ENCODE measurements at places on chromosomes 1 and 21. TPM values are rescaled to one million over a fixed set of nuclear protein-coding genes. Genes with fewer than 3 reads are reported as not detected.

DNA sequence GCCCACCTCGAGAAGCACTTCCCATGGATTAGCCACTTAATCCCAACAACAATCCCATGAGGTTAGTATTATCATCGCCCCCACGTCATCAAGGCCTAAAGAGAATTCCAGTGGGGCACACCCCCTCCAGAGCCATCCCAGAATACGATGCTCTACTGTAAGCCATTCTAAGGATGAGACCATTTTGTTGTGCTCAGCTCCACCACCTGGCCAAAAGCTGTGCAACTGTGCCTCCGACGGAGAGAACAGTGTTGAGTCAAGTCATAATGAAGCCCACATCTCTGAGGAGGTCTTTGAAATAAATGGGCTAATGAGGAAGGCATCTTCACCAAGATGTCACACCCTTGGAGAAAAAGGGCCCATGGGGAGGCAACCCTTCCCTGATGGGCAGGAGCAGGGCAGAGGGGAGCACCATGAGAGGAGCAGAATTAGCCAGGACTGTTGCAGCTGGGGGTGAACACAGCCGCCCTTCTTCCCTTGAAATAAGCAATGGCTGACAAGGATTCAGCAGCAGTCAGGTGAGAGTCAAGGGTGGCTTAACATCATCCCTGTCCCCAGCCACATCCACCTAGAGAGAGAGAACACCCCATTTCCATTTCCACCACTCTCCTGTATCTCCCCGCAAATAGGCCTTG, 14.6 kb downstream of the SYF2 start:
- DNase-seq, result no peak

DNA sequence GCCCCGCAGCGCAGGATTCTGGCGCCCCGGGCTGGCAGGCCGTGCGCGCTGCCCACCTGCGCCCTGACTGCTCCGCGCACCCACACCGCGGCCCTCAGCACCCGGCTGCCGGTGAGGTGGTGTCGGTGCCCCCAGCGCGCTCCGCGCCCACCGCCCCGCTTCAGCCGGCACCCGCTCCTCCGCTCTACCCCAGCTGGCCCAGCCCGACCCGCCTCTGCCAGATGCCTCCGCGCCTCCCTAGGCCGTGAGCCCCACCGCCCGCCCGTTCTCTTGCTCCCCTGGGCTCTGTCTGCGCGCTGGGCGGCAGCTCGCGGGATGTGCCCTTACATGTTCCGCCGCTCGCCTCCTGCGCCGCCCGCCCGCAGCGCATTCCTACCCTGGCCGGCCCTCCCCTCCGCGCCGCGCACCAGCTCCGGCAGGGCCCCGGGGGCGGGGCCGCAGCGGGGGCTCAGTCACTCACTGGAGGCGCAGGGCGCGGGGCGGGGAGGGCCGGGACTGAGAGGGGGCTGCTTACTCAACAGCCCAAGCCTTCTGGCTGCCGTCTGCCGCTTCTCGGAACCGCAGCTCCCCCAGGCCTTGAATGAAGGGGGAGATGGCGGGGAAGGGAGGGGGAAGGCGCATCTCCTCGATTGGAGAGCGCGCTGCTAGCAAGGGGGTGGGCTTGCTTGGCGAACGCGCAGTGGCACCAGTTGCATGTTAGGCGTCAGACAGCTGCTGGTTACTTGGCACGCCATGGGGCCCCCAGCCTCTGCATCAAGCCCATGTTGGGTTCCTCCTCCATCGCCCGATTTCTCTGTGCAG, at the start of gene PHLDA3:
Gene PHLDA3 (minus strand): TSS at position 345 of the 801 bp plus-strand sequence. CDS start 402 bp downstream, outside the sequence.
- peak; percentile 96 for DNase-seq

Gene PMVK
- total RNA-seq, result 23.4 TPM

Gene ELAPOR1
- total RNA-seq, result 0.83 TPM

- DNase-seq, result no peak
These were observed 38.2 kb downstream of the CITED4 start for GRCh38 chr1:40823983-40824382.

Gene NRIP1
- 31.2 TPM for total RNA-seq

- DNase-seq, result no peak
These were observed 10.4 kb upstream of the SNAPIN start for GRCh38 chr1:153648000-153648643.

Gene CDCP2
- 0.33 TPM for total RNA-seq

DNA sequence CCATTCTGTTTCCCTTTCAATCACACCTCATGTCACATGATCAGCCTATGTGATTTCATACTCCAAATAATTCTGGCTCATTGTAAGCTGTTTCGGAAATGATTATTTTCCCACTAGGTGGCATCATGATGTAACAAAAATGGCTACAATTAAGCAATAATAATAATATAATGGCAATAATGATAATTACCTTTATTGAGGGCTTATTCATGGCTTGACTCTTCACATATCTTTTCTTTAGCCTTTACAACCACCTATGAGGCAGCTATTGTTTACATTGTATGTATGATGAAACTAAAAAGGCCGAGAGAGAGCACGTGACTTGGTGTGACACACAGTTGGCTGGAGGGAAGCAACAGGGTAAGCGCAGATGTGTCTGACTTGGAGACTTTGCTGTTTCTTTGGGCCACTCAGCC, 12.5 kb upstream of the KPRP start:
- DNase-seq, result no peak

- no peak for DNase-seq
These were observed 65.8 kb upstream of the IGSF21 start for GRCh38 chr1:18041685-18042355.

GRCh38 chr1:65207317-65207716, 59.3 kb downstream of the AK4 start:
- no peak for DNase-seq

DNA sequence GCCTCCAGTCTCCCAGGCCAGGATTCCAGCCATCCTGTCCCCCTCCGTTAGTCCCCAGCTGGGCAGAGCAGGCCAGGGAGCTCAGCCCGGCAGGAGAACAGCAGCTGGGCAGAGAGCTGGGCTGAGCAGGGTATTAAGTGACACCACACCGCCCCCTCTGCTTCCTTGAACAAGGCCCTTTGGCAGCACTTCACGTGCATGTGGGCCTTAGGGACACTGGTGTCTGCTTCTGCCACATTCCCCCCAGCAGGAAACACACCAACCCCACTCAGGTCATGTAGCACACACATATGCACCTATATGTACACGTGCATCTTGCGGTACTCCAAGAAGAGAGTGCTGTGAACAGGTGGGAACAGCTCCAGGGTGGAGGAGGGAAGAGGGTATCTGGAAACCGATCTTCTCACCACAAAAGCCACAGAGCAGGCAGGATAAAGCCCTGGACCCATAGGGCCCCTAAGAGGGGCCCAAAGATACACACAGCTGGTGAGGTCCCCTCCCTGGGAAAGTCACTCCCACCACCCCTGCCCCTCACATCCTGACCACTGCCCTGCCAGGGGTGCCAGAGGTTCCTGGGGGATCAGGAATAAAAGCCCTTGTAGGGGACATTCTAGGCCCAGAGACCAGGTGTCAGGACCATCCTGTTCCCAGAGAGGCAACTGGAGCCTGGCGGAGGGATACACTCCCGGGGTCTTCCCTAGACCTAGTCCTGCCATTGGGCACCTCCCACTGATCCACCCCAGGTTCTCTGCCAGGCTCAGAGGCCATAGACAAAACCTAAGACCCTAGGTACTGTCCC, 4.5 kb downstream of the EPHA2 start:
- DNase-seq, result no peak

GRCh38 chr1:14735841-14736240, 137.4 kb downstream of the KAZN start:
- DNase-seq, result no peak

DNA sequence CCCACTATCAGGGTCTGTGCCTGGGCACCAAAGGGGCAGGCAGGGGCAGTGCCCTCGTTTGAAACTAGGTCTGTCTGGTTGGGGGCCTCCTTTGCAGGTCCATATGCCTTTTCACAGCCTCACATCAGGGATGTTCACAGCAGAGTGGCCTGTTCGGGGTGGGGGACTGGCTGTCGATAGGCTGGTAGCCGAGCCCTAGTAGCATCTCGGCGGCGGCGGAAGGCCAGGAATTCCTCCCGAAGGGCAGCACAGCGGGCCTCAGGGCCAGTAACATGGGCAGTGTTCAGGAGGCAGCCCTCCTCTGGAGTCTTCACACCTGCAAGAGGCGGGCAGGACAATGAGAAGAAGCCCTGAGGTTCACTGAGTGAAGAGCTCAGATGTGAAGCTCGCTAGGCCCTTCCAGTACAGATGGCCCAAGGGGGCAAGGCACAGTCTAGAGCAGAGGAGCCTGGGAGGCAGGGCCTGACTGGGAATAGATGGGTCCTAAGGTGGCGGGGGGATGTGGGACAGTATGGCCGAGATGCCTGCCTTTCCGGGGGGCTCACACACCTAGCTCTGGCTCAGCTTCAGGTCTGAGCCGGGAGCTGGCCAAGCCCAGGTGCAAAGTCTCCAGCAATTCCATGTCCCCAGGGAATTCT, 2.0 kb upstream of the TAGLN2 start:
- no peak for DNase-seq

- no peak for DNase-seq
These were observed 8.0 kb upstream of the OR2M3 start for GRCh38 chr1:248189026-248189425.

DNA sequence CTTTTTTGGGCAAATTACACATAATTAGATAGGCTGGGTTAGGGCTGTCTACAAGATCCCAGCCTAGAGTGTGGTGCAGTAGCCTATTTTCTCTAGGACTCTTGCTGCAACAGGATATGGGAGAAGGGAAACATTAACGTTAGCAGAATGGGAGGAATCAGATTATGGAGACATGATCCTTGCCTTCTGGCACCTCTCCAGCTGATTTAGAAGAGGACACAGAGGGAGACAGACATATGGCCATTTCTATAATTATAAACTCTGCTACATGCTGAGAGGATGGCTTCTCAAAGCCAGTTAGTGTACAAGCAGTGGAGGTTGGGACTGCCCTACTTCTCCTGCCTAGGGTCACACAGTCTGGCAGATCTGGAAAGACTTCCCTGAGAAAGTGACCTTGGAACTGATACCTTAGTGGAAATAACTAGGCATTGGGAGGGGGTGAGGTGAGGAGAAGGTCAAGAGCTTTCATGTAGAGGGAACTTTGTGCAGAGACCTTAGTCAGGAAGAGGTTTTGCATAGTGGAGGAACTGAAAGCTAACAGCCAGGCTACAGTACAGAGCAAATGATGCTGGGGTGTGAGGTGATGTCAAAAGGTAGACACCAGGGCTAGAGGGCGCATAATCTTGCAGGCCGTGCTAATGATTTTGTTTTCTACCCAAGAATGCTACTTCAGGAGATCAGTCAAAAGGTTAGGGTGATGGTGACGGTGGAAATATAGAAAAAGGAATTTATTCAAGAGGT, 1.2 kb upstream of the CD1D start:
- DNase-seq, result no peak

DNA sequence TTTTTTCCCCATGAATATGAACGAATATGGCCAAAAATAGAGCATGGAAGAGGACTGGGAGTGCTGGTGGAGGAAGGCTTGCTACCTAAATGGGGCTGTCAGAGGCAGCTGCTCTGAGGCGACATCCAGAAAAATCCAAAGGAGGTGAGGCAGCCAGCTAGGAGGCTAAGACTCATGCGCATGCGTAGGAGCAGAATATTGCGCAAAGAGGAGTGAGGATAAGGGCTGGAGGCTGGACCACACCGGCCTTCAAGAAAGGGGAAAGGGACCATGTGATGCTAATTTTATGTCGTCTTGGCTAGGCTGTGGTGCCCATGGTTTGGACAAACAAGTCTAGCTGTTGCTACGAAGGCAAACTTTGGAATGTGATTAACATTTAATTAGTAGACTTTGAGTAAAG, 30.5 kb downstream of the HEYL start:
- no peak for DNase-seq

DNA sequence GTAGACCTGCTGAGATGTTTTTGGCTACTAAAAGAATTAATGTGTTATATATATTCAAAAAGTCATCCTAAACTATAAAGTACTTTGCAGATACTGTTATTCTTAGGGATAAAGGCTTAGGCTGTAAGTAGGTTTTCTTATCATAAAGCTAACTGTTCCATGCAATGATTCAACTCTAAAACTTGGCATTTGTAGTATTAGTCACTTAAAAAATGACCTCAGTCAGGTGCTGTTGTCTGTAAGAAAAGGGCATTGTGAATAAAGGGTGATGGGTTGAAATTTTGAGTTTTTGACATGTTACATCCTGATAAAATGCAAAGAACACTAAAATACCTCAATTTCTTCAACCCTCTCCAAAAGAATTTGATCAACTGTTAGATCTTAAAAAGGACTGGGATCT, 32.9 kb downstream of the ADCY10 start:
- DNase-seq, result no peak

- DNase-seq, result no peak
These were observed 38.6 kb upstream of the TSPEAR start for GRCh38 chr21:44749759-44750674.

DNA sequence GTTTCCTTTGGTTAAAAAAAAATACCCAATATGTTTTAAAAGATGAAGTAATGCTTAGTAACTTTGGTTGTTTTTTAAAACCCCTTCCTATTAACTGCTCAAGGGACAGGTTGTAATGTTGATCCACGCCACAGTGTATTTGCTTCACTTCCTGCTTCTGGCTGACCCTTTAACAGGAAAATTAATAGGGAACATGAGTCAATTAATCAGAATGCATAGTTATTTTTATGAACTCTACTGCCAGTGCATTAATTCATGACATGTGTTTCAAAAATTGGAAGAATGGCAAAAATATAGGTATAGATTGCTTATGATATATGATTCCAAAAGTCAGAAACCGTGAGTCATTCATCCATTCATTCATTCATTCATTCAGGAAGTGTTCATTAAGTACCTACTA, 204.8 kb downstream of the SETD4 start:
- DNase-seq, result no peak

DNA sequence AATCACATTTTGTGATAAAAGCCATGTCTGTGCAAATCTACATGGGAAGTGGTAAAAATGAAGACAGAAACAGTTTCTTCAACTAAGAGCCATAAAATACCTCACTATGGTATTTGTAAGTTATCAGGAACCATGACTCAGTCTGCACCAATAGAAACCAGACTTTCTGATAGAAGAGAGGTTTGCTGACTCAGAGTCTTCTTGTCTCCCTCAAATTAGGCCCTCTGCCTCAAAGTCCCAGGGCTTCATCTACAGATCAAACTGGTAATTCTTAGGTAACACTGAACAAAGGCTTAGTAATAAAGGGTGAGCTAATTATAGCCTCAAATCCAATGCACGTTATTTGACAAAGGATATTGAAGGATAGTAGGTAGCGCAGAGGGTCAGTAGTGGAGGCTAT, 30.9 kb upstream of the SSX2IP start:
- no peak for DNase-seq

DNA sequence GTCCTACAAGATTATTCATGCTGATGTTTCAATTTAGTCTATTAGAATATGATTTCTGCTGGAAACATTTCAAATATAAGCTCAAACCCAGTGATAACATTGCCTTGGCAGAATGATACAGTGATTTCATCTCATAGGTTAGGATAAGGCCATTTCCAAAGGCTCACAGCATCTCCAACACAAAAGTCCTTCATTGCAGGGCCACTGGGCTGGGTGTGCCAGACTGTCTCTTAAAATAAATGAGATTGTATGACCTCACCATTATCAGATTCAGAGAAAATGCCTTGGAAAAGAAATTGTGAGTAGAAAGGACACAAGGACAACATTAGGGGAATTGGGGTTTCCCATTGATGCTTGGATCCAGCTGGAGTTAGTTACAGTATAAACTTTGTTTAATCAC, 30.4 kb downstream of the NGF start:
- DNase-seq, result no peak

GRCh38 chr1:154808909-154809262, 61.2 kb downstream of the KCNN3 start:
- no peak for DNase-seq

GRCh38 chr1:208068407-208068806, 157.5 kb upstream of the CD34 start:
- no peak for DNase-seq
